Large intestine (tissue), 12 donors: ENCODE measurements at places on chromosomes 5 and 9.

- DNase-seq = no peak
Observed at GRCh38 chr9:89706086-89706485, 101.3 kb downstream of the GADD45G start.

DNA sequence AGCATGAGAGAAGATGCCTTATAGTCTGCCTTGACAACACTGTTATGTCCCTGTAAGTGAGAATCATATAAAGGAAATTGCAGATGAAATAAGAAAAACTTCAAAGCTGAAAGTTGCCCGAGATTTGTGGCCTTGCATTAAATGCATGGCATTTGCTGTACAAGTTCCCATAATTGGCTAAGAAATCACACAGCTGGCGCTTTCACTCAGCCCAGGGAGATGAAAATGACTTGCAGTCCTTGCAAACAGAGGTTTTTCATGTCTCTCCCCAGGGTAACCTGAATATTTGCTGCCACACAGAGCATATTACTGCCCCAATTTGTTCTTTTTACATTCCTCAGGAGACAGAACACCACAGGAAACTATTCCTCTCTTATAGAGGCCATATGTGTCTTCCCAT is 174.8 kb downstream of the FAM114A2 start:
- no peak for DNase-seq

DNA sequence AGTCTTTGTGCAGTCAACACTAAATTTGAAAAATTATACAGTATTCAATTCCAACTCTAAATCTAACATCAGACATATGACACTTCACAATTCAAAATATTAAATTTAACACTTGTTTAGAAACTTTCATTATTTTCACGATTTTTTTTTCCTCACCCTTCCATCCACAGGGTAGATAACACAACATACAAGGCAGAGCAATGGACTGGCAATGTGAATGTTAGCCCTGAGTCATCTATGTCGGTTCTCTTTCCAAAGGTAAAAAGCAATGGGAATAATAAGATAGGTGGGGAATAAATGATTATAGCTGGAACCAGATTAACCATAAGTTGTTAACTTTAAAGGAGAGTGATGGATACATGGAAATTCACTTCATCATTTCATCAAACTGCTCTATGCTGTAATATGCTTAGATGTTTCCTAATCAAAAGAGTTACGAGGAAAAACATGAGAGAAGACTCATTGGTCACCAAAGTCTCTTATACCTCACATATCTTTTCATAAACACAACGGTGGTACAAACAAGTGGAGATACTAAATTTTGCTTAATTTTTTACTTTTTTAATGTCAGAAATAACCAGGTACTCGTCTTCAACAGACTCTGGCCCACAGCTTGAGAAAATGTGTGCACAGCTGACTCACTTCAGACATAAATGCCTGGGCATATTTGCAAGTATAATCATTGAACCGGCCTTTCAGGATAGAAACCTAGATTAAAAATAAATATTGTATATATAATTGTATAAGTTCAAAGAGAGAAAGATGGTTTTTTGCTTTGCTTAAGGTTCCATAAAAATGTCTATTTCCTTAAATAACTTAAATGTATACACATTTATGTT is 23.0 kb downstream of the RFX3 start:
- no peak for DNase-seq

- no peak for DNase-seq
Observed at GRCh38 chr5:179273441-179274145, 71.7 kb downstream of the ADAMTS2 start.

DNA sequence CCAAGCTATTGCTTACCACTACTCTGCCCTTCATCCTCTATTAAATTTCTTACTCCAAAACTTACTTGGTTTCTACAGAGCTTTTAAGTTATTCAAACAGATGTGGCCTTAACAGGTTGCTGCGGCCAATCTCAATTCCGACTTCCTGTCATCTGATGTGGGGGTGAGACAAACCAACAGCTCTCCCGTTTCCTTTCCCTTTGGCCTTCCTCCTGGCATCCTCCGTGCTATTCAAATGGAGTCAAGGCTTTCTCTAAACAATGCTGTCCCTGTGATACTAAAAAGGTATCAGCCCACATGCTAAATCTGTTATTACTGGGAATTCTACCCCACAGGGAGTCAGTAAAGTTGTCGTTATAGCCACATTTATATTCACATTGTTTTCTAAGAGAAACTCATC is 11.8 kb downstream of the RBM18 start:
- no peak for DNase-seq

DNA sequence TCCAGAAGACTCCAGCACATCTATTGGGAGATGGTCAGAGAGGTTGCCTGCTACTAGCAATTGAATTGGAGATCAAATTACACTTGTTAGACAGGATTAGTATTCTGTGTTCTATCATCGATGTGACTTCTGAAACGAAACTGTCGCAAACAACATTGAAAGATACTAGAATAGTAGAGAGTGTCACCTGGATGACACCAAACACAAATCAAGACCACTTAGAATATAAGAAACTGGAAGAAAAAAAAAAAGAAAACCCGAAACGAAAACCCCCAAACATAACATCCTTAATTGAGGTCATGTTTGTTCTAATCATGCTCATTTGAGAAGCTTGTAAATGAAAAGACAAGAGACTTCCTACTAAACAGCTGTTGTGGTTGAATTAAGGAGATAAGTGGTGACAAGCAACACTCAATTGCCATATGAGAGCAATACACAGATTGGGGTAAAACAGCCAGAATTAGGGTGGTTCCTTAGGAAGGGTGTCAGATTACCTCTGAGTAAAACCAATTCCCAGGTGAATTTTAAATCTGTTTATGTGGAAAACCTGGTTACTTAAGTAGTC is 97.6 kb downstream of the BASP1 start:
- DNase-seq = no peak

DNA sequence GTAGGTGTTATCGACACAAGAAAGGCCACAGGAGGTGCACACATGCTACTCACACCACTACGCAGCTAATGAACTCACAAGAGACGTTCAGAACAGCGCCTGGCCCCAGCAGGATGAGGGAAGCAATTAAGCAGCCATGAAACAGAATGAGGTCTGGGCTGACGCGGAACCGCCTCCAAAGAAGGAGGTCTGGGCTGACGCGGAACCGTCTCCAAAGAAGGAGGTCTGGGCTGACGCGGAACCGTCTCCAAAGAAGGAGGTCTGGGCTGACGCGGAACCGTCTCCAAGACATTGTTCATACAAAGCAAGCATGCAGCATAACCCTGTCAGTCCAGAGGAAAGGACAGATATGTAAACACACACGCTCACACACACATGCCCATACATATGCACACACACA is 63.2 kb upstream of the ZNF354A start:
- DNase-seq = no peak

- DNase-seq = peak; percentile 74
Observed at GRCh38 chr5:59768152-59769040, 125.1 kb downstream of the PDE4D start.

- DNase-seq = peak; percentile 43
Observed at GRCh38 chr9:101119206-101119819, 90.8 kb downstream of the PLPPR1 start.

DNA sequence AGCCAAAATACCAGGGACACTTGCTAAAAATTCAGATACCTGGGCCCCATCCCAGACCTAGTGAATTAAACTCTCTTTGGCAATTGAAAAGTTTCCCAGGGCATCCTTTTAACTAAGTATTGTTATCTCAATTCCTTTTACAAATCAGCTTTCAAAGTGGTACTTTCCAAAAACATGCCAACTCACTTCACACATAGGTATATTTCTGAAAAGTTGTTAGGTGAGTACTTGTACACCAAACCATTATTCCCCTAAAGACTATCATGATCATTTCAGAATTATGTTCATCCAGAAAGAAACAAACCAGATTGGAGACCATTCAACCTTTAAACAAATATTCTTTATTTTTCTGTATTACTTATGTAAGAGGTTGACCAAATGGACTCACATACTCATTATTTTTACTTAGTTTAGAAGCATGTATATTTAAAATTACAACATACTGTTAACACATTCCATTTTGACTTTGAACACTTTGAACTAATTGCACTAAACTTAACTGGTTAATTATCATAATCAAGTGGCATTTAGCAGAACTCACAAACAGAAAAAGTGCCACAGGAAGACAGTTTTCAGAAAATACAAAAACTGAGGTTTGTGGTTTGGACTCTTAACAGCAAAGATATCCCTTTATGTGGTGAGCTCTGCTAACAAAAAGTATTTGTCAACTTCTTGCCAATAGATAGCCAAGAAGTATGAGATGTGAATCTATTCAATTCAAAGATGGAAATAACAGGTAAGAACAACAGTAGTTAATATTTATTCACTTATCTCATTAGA is 40.7 kb downstream of the KIAA0825 start:
- DNase-seq = no peak

DNA sequence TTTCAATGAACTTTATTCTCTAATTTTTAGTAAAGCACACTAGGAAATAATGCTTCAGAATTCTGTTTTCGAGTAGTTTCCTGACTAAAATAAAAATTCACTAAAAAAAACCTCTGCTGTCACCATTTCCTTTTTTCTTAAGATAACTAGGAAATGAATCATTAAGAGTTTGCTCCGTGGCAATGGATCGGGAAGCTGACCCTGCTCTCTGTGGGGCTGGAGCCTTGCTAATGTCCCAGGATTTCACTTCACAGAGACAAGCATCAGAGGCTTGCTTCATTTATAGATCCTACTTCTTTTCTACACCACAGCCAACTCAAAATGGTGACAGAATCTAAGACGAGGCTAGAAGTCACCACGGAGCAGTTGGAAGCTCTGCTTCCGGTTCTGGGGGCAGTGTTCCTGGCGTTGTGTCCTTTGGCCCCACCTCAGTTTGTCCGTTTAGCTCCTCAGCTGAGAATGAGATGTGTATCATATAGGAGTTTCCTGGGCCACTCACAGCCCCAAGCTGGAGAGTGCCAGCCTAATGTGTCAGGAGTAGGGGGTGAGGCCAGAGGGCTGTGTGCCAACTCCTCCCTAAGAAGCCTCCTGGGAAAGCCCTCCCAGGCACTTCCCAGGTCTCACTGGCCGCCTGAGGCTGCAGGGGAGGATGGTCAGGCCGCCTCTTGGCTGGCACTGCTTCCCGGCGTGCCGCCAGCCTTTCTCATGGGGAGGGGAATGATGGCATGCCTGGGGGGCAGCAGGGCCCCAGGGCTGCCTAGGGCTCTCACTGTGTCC is 19.6 kb downstream of the TENT4A start:
- no peak for DNase-seq

DNA sequence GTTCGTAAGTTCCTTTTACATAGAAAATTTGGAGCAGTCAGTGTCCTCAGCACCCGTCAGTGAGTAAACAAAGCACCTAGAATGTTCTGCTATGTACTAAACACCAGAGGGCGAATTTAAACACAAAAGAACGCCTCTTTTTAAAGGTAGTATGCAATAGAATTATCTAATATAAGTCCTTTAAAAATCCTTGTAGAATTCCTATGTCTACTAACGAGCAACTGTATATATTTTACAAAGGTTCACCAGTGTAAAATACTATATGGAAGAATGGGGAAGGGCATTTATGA is 499 bp upstream of the TMEM232 start:
- no peak for DNase-seq

- no peak for DNase-seq
Observed at GRCh38 chr9:108844856-108845255, 10.9 kb downstream of the ACTL7B start.

- peak; percentile 43 for DNase-seq
Observed at GRCh38 chr5:80125962-80126480, 90.9 kb downstream of the THBS4 start.
